ENCODE measurements at places on chromosomes 1 and 21. TPM values are rescaled to one million over a fixed set of nuclear protein-coding genes. Genes with fewer than 3 reads are reported as not detected.

DNA sequence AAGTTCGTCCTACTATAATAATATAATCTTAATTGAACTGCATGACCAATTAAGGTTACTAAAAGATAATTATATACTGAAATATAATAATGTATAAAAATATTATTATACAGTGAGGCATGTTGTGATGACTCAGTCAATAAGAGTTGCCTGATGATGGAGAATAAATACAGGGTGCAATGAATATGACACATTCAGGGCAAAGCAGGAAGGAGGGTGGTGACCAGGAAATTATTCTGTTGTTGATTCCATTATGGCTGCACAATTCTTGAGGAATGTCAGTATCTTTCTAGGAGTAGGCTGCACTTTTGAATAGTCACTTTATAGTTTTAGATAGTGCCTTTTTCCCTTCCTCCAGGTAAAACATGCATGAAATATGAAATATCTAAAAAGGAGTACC lies 46.4 kb upstream of the RGS21 start:
- no peak for DNase-seq

GRCh38 chr1:23527900-23528249 lies 3.2 kb downstream of the E2F2 start:
- no peak for DNase-seq

GRCh38 chr1:178706432-178706831 lies 18.6 kb upstream of the RALGPS2 start:
- DNase-seq = no peak

DNA sequence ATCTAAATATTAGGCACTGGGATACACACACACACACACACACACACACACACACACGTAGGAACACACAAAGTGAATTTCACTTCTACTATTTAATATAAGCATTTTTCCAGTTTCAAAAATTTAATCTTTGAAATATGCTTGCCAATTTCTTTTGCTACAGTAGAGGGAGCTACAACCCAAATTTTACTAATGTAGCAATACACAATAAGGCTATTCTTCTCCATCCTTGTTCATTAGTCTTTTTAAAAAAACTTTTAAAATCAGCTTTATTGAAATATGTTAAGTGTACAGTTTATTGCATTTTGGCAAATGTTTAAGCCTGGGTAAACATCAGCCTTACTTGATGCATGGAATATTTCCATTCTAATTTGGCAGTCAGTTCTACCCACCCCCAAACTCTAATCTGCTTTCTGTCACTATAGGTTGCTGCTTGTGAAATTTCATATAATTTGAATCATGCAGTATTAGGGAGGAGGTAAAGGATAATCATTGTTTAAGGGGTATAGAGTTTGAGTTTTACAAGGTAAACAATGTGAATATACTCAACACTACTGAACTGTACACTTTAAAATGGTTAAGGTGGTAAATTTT lies 93.0 kb upstream of the TENT5C start:
- no peak for DNase-seq

- no peak for DNase-seq
Measured at GRCh38 chr1:160858507-160858906, 4.2 kb downstream of the CD244 start.

GRCh38 chr1:37850352-37850955 lies 8.9 kb downstream of the MTF1 start:
- no peak for DNase-seq

Gene SPRR2A
- total RNA-seq = not detected

Gene C8A
- not detected for total RNA-seq

Gene TAL1
- total RNA-seq = not detected

Gene SHISAL2A
- total RNA-seq = 2.8 TPM

Gene EFNA1
- total RNA-seq = not detected

Gene KCNJ6
- total RNA-seq = not detected
